ENCODE measurements at places on chromosomes 1 and 21.

DNA sequence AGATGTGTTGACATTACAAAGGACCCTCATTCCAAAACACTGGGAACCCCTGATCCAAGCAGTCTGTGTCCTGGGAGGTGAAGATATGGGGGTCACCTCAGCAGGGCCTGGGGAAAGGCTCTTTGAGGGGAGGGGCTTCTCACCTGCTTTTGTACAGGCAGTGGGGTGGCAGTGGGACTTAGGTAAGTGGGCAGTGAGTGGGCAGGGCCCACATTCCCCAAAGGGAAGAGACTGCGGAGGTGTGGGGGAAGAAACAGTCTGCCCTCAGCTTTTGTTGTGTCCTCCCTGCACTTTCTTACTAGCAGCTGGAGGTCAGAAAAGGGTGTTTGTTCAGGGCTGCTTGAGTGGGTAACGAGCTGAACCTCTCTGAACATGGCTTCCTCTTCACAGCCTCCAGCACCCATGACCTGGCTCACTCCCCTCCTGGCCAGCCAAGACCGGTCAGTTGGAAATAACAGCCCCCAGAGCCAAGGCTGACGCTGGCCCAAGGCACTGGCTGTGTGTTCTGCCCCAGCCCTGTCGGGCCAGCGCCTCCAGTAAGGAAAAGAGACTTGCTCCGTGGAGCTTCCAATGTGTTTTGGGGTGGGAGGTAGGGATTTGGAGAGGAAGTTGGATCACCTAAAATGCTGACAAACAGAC, 173.5 kb downstream of the PSMG1 start:
- DNase-seq, result no peak

- DNase-seq, result no peak
Measured at GRCh38 chr1:47529520-47530098, 91.8 kb downstream of the FOXD2 start.

GRCh38 chr1:92096317-92096716, 16.2 kb downstream of the BTBD8 start:
- DNase-seq, result no peak

DNA sequence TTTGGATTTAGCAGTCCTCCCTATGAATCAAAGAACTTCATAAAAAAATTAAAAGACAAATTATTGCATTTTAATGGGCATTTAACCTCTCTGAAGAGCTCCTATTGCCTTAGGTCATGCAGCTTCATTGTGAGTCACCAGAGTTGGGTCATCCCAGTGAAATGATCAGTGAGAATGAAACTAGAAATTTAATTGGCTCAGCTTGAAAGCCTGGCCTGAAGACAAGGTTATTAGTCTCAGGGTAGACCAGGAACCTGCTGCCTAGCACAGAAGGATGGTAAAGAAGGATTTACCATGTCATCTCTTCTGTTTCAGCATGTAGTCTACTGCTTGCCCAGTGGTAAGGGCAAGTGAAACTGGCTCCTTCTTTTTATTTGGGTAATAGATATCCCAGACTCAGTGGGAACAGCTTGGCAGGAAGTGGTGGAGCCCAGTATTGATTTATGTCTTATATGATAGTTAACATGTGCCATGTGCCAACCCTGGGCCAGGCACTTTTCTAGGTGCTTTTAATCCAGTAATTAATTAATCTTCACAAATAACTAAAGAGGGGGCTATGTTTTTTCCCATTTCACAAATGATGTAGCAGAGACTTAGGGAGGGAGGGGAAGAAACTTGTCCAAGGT, 23.6 kb downstream of the LAMC2 start:
- no peak for DNase-seq
